ENCODE measurements at places on chromosomes 6 and 20. TPM values are rescaled to one million over a fixed set of nuclear protein-coding genes. Genes with fewer than 3 reads are reported as not detected.

Gene CGA
- not detected for total RNA-seq

DNA sequence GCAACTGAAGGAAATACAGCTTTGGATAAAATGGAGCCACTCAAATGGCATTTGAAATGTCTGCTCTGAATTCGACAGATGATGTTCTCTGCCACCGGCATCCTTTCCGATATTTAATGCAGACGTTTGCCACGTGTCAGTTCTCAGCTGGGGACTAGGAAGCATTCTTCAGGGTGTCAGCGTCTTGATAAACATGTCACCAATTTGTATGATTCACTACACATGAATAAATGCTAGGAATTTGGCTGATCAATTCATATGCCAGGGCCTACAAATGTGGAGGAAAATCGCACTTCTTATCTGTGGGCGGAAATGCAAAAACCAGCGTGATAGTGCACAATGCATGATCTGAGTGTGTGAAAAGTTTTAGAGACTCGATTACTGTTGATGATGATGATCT lies 169.5 kb downstream of the SLC24A3 start:
- no peak for DNase-seq

DNA sequence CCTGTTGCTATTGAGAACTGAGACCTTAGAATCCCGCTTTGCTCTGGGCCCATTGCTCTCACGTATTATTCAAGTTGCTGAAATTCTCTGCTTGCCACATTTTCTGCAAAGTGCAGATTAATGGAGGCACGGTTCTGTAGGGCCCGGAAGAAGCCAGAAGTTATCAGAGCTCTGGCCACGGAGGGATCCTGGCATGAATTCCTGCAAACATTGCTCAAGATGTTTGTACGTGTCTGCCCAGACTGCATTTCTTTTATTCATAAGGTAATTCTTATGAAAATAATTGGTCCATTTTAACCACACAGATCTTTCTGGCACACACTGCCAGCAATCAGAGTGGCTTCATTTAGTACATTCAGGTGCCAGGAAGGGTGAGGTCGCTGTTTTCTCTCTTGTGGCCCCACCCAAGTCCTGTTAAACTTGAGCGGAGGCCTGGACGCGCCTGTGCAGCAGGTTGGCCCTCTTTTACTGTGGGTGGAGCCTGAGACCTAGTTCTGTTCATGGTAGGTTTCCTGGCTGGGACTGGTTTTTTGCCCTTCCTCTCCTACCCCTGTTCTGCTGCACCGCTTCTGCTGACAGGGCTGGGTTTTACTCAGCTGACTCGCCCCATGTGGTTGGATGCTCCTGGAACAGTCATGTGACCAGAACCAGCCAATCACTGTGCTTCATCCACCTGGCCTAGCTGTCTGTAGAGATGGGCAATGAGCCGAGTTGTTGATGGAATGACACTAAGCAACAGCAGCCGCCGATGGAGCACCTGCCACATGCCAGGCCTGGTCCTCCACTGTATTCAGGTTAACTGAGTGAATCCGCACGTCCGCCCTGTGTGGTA lies 230.2 kb downstream of the CDH4 start:
- DNase-seq = no peak

DNA sequence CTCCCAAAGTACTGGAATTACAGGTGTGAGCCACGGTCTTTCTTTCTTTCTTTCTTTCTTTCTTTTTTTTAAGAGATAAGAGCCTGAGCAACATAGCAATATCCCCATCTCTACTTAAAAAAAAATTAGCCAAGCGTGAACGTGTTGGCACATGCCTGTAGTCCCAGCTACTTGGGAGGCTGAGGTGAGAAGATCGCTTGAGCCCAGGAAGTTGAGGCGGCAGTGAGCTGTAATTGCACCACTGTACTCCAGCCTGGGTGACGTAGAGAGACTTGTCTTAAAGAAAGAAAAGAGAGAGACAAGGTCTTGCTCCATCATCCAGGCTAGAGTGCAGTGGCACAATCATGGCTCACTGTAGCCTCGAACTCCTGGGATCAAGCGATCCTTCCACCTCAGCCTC lies 162.0 kb upstream of the MLN start:
- no peak for DNase-seq

Gene RAD21L1
- not detected for total RNA-seq

Gene PPP1R16B
- total RNA-seq = 6.8 TPM

DNA sequence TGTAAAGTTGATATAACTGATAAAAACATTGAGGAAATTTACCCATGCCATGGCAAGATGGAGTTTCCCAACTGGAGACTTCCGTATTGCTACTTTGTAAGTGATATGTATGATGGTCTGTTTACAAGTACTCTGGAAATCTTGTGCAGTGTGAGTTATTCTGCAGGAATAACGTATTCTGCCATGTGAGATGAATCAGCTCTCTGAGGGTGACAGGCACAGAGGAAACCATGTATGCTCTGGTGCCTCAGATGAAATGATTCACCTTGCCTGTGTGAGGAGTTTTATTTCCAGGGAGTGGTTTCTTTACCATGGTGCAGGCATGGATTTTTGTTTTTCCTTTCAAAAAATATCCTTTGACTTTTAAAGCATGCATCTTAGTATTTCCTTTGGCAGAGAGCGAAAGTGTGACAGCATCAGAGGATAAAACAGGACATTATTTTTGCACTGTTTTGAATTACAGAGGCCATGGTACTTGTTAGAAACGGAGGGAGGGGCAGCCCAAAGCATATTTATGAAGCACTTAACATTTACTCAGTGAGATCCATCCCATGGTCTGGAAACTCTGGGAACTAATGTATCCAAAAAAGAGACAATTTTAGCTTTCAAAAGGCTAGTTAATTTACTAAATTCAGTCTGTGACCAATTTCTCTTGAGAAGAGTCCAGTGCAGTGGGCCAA lies 36.0 kb upstream of the MTRF1L start:
- no peak for DNase-seq

DNA sequence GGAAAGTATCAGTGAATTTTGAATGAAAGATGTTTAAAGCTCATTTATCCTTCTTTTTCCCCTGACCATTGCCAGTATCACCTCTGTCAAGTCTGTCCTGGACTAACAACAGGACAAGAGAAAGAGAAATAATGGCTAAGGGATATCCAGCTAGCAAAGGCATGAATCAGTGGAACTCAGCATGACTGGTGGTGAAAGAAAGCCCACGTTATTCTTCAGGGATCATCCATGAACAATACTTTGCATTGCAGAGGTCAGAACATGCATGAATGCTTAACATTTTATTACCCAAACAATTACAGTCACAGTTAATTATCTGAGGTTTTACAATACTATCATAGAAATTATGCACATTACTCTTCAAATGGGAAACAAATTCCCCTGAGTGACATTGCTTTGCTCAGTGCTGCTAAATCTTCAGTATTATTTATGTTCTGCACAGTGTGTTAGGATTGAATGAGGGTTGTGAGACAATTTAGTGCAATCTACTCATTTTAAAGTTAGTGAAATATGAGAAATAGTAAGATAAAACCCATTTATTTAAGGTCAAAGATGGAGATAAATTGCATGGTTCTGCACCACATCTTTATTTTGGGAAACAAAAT lies 350.7 kb downstream of the KHDRBS2 start:
- no peak for DNase-seq

GRCh38 chr6:132907231-132907630 lies 92.9 kb downstream of the RPS12 start:
- DNase-seq = no peak

DNA sequence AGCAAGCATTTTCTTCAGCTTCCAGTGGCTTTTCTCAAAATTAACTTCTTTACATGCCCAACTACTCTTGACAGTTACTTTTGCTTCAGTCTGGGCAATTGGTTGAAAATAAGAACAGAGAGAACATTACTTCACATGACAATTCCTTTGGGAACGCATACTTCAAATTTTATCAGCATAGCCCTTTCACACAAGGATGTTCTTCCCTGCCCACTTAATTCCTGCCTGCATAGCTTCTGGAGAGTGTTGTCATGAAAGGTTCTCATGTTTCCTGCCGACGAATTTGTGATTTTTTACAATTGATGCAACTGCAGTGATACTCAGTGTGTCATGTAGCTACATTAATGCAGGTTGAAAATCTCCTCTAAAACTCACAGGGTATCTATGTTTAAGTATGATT lies 22.0 kb upstream of the SNRNP48 start:
- DNase-seq = no peak

GRCh38 chr6:112086744-112087135 lies 542 bp downstream of the TUBE1 start:
- no peak for DNase-seq

DNA sequence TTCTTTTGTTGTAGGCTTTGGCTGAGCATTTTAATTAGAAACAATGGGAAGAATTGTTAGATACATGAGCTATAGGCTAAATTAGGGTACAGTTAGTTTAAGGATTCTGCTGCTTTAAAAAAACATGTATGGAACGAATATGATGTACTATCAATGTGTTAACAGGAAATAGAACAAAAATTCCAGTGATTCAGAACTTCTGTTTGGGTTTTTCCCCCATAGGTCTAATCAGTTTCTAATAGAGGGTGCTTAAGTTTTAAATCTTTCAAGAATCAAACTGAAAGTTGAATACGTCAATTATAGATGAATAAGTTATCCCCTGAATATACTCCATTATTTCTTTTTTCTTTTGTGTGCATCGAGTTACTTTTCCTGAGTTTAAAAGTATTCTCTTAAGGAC lies 1.9 kb downstream of the TAB2 start:
- no peak for DNase-seq

GRCh38 chr20:41664584-41664983 lies 46.4 kb upstream of the CHD6 start:
- DNase-seq = no peak

Gene RAB44
- total RNA-seq = not detected

- no peak for DNase-seq
Measured at GRCh38 chr6:166764473-166765233, 137.6 kb upstream of the RPS6KA2 start.

DNA sequence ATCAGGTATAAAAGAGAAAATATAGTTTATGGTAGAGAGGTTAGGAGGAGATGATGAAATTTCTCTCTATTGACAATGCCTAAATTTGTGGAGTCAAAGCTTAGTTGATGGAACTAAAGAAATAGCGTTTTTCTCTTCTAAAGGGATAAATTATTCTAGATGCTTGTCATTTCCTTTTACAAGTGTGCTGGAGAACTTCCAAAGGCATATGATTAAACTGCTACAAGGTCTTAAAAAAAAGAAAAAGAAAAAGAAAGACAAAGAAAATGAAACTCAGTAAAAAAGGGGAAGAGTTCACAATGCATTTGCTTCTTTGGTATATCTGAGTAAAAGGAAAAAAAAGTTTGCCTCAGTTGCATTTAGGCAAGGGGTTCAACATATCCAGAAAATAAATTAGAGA lies 499.8 kb upstream of the PTCHD4 start:
- DNase-seq = no peak

Gene EYA4
- 20.4 TPM for total RNA-seq

DNA sequence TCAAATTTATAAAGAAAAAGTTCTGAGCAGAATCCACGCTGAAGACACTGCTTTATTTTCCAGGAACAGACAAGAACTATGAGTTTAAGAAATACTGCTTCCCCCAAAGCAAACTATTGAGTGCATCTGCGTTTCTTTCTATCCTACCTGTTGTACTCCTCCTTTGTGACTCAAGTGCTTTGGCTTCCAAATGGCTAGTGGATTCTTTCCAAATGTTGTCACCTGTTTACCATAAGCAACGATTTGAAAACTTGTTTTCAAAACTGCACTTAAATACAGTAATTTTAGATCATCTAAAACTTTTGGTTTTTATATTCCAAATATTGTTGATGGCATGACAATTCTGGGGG lies 9.5 kb downstream of the PXDC1 start:
- no peak for DNase-seq

DNA sequence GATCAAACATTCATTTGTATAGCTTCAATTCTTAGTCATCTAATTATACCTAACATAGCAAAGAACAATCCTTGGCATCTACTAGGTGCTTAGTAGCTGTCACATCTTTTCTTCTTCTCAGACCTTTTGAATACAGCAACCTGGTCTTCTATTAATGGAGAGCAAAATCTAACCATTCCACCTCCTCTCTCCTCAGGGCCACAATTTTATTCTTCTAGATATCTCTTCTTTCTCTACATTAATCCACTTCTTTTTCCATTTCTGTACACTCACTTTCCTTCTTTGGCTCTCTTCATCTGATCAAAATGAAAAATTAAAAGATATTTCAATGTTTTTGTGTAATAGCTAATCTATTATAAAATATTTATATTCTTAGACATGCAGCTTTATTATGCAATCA lies 9.0 kb upstream of the HLA-DOA start:
- DNase-seq = no peak

GRCh38 chr6:159572439-159573110 lies 120.5 kb downstream of the SOD2 start:
- no peak for DNase-seq

Gene MAP3K7
- total RNA-seq = 14.7 TPM

DNA sequence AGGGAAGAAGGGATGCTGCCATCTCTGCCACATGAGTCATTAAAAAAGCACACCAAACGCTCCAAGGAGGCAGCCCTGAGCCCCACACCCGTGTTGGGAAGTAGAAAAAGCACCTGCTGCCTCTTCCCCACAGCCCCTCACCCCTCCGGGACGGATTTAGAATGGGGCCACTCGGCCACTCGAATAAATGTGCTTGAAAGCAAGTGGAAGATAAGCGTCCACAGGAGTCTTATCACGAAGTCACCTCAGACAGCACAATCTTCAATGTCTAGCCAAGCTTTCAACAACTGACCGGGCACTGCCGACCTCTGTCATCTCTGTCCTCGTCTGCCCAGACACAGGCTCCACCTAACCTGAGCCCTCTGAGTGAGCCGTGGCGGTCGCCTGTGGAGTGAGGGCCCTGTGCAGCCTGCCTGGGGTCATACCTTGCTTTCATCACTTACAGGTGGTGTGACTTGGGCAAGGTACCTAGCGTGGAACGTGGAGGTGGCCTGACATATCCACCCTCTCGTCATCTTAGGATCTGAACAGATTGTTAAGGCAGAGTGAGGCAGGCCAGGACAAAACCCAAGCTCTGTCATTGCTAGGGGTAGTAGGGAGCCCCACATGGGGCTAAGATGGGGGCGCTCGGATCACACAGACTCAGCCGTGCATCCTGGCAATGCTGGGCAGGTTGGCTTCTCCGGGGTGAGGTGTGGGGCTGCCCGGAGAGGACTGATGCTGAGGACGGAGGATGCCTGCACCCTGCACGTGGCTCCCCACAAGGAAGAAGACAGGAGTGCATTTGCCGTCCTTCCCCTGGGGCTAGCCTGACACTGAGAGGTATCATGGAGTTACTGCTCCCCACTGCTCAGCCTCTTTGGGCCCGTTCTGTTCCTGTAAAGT lies 34.8 kb downstream of the PSMG4 start:
- no peak for DNase-seq

Gene NKAIN4
- not detected for total RNA-seq

DNA sequence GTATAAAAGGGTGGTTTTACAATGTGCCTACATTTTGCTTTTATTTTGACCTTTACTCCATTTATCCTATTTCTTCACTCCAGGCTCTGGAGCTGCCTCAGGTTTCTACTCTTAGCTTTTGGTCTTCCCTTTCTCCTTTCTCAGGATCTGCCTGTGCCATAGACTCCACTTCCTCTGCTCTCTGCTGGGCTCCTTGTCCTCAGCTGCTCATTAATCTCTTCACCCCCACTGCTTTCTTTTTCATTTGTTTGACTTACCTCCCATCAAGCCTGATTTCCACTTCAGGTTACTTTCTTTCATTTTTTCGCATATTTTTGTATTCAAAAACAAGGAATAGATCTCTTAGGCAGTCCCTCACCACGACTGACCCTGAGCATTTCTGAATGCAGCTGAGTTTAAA lies 106.8 kb downstream of the COL19A1 start:
- DNase-seq = no peak

GRCh38 chr20:59735917-59736316 lies 131.6 kb downstream of the PHACTR3 start:
- DNase-seq = no peak
